ENCODE measurements at places on chromosomes 6 and 20.

DNA sequence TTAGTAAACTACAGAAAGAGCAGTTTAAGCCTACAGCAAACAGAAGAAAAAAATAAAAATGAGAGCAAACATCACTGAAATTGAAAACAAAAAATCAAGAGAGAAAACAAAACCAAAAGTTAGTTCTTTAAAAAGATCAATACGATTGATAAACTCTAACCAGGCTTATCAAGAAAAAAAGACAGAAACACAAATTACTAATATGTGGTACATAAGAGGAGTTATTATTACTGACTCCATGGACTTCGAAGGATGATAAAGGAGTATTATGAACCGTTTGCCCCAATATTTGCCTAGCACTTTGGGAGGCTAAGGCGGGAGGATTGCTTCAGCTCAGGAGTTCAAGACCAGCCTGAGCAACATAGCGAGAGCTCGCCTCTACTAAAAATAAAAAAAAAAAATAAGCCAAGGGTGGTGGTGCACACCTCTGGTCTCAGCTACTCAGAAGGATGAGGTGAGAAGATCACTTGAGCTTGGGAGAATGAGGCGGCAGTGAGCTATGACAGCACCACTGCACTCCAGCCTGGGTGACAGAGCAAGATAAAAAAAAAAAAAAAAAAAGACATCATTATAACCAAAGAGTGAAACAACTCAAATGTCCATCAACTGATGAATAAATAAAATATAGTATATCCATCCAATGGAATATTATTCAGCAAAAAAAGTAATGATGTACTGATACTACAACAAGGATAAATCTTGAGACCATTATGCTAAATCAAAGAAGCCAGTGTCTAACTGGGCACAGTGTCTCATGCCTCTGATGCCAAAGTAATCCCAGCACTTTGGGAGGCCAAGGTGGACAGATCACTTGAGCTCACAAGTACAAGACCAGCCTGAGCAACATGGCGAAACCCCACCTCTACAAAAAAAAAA is 12.9 kb downstream of the TRPC4AP start:
- no peak for DNase-seq

DNA sequence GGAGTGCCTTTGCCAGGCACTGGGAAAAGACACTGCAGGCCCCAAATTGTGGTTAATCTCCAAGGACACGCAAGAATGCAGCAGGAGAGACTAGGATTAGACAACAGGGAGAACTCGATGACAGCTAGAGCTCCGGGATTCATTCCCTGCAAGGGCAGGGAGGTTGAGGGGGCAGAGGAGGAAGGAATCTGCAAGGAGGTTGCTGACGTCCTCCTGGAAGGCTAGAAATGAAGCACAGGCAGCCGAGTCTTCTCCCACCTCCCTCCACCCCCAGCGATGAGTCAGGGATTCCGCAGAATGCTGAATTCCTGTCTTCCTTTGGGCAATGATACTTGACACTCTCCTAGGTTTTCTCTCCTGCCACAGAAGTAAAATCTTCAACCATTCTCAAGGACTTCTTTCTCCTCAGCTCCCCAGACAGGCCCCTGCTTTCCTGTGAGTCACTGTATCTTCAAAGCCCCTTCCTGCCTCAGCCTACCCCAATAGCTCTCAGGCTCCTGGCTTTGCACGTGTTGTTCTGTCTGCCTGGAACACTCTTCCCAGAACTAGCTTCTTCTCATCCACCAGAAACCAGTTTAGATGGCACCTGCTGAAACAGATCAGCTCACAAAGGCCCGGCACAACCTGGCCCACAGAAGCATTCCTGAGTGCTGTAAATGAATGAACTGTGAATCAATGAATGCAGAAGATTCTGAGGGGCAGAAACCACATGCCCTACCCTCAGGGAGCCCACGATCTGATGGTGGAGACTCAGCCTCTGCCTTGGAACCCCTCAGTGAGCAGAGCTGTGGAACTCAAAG is 85.6 kb downstream of the MRPL14 start:
- DNase-seq: no peak

DNA sequence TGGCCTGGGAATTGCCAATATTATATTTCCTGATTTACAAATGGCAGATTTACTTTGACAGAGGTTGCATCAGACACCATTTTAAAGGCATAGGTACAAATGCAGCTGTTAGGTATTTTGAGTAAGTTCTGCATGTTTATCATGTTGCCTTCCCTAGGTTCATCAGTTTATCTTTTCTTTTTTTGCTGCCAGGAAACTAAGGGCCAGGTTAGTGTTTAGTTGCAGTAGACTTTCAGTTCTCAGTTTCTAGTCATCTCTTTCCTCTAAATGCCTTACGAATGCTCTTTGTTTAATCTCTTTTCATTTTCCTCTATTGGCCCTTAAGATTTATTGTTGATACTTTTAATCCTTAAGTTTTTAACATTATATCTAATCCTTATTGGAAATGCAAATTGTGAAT is 129.9 kb downstream of the SMAP1 start:
- no peak for DNase-seq

GRCh38 chr6:167721291-167721690 is 105.4 kb upstream of the AFDN start:
- no peak for DNase-seq

GRCh38 chr20:61896058-61896961 is 169.4 kb downstream of the TAF4 start:
- no peak for DNase-seq

DNA sequence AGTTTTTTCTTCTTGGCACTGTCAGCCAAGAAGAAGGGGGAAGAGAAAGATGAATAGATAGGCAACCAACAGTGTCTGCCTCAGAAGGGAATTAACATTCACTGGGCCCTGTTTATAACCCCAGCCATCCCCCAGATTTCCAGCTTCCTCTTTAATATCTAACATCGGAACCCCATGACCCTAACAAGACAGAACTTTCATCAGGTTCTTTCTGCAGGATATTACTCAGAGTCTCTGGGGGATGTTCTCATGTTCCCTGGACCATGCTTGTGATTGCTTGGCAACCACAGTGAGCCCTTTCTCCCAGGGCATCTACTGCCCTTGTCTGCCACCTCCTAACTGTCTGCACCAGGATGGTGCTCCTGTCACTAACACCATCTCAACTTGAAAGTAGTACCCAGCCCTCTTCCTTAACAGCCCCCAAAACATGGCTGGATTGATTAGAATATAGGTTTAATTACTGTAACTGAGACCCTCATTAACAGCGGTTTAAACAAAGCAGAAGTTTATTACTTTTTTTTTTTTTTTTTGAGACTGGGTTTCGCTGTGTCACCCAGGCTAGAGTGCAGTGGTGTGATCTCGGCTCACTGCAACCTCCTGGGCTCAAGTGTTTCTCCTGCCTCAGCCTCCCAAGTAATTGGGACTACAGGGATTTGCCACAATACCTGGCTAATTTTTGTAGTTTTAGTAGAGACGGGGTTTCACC is 12.0 kb upstream of the PTPN1 start:
- DNase-seq: no peak

GRCh38 chr6:100463630-100464161 is 1.0 kb downstream of the SIM1 start:
- no peak for DNase-seq

- no peak for DNase-seq
These were observed 30.5 kb downstream of the SLC22A23 start for GRCh38 chr6:3426091-3426926.

DNA sequence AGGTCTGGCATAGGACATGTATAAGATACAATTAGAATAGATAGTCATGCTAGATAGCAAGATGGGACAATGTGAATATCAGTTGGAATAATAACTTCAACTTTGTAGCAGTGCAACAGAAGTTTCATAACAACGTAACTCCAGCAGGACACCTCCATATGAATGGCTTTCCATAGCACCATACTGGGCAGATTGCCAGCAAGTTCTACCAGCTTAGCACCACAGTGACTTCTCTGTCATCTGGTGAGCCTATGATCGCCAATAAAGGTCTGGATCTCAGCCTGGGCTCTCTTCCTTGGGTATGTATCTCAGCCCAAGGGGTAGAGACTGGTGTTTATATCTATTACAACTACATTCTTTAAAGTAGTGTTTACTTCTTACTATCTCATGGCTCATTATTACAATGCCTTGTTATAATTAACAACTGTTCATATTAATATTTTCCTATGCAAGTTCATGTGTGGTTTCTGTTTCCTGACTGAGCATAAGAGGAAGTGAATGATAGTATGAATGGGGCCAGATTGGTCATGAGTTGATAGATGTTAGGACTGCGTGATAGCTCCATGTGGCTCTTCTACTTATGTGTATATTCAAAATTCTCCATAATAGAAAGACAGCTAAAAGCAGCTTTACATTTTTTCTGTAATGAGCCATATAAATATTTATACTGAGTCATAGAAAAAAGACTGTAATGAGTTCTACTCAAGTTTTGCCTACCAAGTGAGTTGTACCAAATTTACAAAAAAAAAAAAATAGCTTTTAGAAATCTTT is 22.9 kb downstream of the HTR1B start:
- DNase-seq: no peak

DNA sequence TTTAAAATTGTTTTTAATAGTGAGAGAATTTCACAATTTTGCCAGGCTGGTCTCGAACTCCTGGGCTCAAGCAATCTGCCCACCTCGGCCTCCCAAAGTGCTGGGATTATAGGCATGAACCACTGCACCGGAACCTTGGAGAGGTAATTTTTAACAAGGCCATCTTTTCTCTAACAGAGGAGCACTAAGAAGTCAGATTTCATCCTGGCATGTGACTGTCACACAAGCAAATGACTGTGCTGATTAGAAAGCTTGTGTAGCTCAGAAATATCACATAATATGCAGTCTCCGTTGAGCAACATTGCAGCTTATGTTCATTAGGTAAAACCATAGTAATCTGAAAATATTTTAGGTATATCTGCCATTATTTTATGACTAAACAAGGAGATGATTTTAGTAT is 156.0 kb downstream of the CCDC170 start:
- no peak for DNase-seq

DNA sequence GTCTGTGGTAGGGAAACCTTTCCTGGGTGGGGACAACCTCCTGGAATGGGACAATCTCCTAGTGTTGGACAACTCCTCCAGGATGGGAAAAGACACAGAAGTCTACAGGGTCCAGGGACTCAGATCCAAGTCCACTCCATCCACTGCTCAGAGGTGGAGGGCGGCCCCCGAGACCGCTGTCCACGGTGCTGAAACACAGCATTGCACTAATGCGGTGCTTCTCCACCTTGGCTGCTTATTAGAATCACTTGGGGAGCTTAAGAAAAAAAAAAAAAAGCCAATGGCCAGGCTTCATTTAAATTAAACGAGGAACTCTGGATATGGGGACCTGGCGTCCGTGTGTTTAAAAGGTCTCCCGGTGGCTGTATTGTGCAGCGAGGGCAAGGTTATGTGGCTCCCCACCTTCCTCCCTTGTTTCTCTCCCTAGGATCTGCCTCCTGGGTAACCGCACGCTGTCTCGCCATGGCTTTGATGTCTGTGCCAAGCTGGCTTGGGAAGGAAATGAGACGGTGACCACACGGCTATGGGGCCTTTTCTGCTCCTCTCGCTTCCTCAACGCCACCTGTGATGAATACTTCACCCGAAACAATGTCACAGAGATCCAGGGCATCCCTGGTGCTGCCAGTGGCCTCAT is 12.0 kb downstream of the SLC12A5 start:
- no peak for DNase-seq

DNA sequence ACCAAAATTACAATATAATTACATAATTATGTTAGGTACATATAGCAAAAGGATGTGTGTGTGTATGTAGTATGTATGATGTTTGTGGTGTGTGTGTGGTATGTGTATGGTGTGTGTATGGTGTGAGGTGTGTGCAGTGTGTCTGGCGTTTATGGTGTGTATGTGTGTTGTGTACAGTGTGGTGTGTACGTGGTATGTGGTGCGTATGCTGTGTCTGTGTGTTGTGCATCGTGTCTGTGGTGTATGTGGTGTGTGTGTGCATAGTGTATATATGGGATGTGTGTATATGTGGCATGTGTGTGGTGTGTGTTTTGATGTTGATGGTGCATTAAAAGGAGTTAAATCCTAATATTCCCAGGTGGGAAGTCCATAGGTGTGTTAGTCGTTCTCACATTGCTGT is 62.8 kb downstream of the PLG start:
- DNase-seq: no peak

GRCh38 chr6:158018851-158019361 is 37.2 kb downstream of the SYNJ2 start:
- no peak for DNase-seq

GRCh38 chr6:16168858-16169257 is 40.0 kb downstream of the MYLIP start:
- no peak for DNase-seq

GRCh38 chr6:151010071-151010470 is 144.6 kb downstream of the MTHFD1L start:
- DNase-seq: no peak
